Fibroblast of skin of right biceps (primary cell): ENCODE measurements at places on chromosomes 7 and 10.
A peak's percentile ranks its signal among the peaks of the same experiment; 100 is the strongest.

GRCh38 chr7:3112479-3113134 lies 68.9 kb upstream of the CARD11 start:
- DNase-seq = no peak

- no peak for DNase-seq
These were observed 29.7 kb upstream of the GPAM start for GRCh38 chr10:112213098-112213823.

DNA sequence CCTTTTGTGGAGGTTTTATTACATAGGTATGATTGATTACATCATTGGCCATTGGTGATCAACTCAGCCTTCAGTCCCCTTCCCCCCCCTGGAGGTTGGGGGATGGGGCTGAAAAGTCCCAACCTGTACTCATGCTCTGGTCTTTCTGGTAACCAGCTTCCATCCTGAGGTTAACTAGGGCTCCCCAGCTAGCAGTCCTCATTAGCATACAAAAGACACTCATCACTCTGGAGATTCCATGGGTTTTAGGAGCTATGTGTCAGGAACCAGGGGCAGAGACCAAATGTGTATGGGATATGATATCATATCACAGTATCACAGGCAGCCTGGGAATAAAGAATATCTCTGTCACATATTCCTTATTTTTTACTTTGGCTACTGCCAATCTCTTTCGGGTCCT lies 13.6 kb downstream of the CCSER2 start:
- no peak for DNase-seq

DNA sequence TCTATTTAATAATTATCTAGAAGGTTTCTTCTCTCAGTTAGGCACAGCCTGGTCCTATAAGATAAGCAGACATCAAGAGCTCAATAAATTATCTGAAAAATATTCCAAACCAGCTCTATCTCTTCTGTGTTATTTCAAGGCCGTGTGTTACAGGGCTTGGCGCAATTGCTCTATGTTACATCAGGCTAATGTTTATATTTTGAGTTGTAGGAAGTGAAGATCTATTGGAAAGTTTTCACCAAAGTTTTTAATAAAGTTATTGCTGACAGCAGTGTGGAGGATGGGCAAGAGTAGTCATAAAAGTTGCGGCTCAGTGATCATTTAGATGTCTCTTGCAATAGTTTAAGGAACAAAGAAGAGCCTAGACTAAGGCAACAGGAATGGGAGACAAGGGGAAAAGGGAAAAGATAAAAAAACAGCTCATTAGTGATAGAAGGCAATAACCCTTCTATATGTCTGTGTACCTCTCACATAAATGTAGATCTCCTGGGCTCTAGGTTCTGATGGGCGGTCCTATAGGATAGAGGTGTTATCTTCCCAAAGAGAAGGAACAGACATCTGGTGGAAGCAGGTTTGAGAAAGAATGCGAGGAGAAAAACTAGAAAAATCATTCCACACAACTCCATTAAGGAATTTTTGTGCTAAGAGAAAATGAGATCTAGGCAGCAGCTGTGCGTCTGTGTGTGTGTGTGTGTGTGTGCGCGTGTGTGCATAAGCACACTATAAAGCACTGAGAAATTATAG lies 5.9 kb upstream of the ANKRD7 start:
- DNase-seq = no peak

GRCh38 chr7:5624386-5625365 lies 156.8 kb downstream of the RNF216 start:
- no peak for DNase-seq

- no peak for DNase-seq
These were observed 84.2 kb downstream of the CUL1 start for GRCh38 chr7:148782757-148783456.

- no peak for DNase-seq
These were observed 85.0 kb downstream of the SGMS1 start for GRCh38 chr10:50538555-50539398.

DNA sequence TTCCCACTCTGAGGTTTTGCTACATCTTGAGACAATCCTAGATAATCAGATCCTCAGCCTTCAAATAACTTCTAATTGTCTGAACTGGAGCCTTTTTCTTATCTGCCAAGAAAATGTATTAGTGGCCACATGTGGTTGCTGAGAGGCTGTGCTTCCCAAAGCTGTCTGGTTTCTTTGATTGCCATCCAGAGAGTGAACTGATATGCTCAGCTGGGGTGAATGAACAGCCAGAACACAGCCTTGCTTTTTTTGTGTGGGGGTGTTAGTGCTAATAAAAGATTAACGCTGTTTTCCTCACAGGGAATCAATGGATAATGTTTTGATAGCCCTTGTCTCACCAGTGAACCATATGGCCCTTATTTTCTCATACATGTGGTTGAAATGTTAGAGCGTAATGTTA lies 66.9 kb downstream of the BBS9 start:
- peak; percentile 19 for DNase-seq

DNA sequence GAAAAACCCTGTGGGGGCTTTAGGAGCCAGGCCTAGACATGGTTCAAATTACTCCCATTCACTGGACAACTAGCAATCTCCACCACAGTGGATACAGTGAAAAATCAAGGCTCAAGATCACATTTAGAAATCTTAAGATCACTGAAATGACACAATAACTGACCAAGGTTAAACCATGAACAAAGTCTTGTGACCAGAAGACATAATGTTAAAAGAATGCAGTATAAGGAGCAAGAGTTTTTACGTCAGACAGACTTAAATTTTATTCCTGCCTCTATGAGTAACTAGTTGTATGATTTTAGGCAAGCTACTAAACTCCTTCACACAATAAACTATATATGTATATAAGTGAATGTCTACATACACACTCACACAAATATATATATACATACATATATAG lies 68.5 kb downstream of the MICU1 start:
- DNase-seq = peak; percentile 14

DNA sequence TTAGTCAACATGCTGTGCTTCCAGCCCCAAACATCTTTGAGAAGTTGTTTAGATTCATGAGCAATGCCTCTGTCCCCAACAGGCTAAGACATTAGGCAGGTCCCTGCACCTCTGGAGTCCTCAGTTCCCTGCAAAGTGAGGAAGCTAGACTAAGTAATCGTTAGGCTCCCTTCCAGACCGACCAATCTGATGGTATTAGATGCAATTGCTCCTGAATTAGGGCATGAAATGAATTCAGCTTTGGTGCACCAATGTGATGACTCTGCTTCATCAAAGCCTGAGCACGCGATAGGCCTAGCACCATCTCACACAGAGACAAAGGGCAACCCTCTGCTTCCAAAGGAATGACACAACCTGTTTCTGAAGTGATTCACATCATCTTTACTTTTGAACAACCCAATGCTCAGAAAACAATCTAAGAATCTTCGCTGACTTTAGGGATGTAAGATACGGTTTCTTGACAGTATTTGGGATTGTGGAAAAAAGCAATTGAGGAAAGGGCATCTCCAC lies 723 bp upstream of the TES start:
- no peak for DNase-seq

DNA sequence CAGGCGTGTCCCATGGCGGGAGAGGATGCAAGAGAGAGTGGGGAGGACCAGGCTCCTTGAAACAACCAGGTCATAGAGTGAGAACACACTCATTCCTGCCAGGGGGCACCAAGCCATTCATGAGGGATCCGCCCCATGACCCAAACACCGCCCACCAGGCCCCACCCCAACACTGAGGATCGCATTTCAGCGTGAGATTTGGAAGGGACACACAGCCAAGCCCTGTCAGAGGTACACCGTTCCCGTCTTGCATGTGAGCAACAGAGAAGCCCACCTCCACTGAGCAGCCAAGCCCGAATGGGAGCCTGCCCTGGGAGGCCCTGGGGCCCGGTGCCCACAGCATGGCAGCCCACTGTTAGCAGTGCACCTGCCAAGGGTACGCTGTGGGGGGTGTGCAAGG lies 7.9 kb upstream of the ARPC1B start:
- DNase-seq = no peak

DNA sequence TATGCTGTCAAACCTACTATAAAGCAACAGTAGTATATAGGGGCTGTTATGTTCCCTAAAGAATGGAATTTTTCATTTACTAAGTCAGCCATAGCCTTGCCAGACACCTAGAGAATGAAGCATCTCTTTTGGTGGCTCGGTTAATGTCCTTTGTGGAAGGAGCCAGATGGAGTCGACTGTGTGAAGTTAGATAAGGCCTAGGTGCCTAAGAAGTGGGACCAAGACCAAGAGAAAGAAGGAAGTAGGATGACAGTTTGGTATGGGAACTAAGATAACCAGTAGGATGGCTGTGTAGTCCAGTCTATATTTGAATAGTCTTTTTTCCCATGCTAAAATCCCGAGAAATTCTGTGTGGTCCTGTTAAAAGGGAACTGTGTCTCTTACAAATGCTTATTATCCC lies 62.2 kb downstream of the REEP3 start:
- no peak for DNase-seq

DNA sequence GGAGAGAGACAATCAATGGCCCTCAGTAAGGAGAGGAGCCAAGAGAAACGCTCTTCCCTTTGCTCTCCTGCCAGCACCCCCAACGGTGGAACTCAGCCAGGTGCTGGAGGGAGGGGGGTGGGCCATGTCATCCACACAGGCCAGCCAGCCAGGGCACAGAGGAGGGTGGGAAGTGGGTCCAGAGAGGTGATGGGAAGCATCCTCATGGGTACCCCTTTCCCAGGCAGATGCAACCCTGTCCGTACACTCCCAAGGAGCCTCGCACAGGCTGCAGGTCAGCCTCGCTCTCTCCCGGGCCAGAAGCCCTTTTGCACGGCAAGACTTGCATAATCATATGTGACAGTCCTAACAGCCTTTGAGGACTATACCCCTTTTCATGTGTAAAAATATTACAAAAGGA lies 142.0 kb upstream of the NAMPT start:
- DNase-seq = no peak

DNA sequence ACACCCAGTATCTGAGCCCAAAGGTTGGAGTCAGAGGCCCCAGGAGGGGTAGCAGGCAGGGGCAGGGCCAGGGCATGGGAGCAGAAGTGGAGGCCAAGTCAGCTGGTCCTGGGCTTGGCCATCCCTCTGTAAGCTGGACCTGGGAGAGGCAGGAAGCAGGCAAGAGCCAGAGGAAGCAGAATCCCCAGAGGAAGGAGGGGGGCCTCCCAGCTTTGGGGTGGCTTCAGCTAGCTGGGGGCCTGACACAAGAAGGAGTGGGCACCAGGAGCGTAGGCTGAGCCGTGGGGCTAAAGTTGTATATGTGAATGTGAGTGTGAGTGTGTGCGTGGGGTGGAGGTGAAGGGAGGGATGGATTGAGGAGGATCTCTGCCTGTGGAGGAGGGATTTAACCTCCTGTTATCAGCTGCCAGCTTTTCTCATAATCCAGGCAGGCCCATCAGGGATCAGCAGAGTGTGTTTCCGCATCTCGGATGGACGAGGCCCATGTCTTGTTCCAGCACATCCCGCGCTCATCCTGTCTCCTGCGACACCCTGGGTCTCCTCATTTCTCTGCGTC lies 54.0 kb downstream of the NEURL1 start:
- DNase-seq = no peak

GRCh38 chr10:1169186-1169885 lies 113.2 kb downstream of the WDR37 start:
- DNase-seq = no peak

DNA sequence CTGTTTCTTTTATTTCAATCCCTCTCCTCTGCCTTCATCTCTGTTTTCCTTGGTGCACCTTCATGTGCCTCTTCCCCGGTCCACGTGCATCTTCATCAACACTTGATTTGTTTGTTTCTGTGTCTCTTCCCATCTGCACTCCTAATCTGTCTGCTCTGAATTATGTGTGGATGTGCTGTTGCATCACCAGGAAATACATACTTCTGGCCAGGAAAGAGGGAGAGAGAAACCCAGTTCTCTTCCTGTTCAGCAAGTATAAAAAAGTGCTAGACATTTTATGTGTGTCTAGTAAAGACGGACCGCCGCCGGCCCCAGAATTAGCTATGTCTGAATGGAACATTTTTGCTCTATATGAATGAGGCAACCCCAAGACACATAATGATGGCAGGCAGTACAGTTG lies 93.8 kb downstream of the CALD1 start:
- DNase-seq = peak; percentile 59

DNA sequence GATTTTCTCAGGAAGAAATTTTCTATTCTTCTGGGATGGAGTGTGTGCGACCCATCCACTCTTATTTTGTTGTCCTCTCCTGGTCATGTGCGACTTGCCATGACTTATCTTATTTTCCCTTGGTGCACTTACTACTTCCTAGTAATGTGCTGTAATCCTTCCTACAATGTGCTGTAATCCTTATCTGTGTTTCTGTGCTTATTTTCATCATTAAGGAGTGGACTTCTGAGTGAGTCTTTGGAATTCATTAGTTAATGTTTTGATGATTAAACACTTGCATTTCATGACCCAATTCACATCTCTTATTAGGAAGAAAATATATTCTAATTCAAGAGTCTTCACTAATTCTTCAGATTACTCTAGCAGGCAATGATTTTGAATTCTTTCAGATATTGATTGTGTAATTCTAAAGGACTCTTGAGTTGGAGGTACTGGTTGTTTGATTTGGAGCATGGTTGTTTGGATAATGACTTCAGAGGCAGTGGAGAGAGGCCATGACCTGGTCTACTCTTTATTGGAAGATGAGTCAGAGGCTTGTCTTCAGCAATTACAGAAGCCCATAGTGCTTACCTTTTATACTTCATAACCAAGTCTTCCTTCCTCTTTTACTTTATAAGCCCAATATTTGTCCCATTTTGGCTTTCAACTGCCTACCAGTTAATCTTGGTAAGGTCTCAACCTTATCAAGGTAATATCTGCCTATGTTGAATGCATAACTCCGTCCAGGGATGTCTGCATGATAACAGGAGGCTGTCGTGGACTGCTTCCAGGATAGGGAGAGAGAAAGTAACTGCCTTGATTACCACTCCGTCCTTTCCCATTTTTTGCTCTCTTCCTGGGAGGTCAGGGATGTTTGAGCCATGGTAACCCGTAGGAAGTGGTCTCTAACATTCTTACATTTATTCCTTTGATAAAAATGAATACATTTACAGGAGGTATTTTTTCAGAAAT lies 278.3 kb upstream of the SP8 start:
- DNase-seq = no peak
